MG63 (cell line): ENCODE measurements at places on chromosomes 16 and 17. TPM values are rescaled to one million over a fixed set of nuclear protein-coding genes. Genes with fewer than 3 reads are reported as not detected.

ARHGDIG gene
- 5.9 TPM in 1 of 2 replicates, not detected in the other for total RNA-seq

DNA sequence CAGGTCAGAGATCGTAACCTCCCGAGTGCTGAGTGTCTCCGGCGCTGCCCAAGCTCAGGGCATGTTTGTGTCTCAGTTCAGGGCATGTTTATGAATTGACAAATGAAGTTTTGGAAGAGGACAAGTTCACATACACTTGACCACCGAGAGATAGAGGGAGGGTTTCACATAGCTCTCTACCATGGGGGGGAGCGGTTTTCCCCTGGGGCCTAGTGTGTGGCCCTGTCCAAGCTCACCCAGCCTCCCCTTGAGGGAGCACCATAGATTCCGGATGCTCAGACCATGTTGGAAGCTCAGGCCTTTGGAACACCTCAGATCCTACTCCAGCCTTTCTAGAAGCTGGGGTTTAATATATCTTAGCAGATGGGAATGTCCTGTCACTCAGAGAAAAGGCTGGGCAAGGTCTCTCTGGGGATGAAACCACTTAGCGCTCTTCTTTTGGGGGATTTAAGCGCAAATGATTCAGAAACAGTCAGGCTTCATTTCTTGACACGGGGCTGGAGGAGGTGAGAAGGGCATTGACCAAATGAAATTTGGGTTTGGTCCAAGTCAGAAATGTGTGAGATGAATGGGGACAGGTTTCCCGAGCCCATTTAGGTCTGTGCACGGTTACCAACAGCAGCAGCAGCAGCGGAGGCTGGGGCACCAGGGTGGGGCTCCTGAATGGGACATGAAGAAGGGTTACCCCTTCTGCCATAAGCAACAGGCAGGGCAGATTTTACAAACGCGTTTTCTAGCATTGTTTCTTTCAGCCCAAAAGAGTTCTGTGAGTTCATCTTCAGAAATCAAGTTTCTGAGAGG, 96.6 kb downstream of the METRNL start:
- DNase-seq: no peak

DNA sequence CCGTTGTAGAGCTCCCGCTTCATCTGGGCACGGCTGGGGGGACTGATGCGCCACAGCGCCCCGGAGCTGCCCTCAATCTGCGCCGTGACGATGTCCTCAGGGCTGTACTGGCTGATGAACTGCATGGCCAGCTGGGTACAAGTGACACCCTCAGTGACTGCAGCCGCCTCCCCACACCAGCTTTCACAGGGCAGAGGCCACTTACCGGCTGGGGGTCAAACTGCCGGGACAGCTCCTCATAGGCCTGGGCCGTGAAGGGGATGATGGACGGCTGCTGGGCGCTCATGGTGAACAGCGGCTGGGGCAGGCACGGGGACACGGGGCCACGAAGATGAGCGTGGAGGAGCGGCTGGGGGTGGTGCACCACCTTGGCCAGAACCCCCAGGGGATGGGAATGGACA, 10.3 kb downstream of the CTU2 start:
- no peak for DNase-seq

DNA sequence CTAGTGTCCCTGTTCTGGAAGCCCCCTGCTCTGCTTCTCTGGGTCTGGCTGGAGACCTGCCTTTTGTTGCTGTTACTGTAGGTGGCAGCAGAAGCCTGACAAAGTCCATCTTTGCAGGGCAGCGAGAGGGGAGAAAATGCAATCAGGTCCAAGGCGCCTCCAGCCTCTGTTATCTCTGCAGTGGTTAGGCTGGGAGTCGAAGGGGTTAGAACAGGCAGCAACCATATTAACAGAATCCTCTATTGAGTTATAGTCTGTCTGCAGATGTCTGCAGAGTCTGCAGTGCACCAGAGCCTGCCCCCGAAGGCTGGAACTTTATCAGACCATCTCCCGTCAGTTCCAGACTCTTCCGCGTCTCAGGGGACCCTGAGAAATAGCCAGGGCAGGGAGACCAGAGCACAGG, 404.9 kb upstream of the EEF2KMT start:
- peak; percentile 63 for DNase-seq

DNA sequence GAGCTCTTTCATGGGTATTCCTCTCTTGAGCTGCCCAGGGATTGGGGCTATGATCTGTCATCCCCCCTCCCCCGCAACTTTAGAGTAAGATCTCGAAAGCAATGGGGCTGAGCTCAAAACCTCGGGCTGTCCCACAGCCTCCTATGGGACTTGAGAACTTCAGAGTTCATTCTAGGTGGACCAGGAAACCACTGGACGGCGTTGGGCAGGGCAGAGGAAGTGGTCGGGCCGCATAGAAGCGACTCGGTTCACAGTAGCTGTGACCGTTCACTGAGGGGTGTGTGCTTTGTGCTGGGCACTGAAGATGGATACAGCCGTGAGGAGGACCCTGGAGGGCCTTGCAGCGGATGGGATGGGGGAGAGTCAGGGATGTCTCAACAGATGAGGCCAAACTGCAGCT, 292.0 kb downstream of the CPPED1 start:
- DNase-seq: no peak

LIG3 gene
- 16.3 and 45.6 TPM in 2 replicates for total RNA-seq

DNA sequence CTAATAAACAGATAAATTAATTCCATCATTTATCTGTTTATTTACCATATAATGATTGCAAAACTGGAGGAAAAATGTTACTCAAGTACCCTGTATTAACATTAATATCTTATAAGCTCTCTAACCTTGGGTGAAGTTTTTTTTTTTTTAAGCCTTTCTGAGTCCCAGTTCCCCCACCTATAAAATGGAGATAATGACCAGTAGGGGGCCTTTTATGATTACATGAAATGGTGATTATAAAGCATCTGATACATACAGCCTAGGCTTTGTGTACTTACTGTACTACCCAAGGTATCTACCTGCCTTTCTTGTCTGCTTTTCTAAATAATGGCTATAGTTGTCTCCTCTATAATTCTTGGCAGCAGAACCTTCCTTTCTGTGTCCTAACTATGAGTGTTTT, 22.6 kb downstream of the LRRC36 start:
- no peak for DNase-seq

MCRIP1 gene
- 73.2 and 83.7 TPM in 2 replicates for total RNA-seq

TGFB1I1 gene
- 39.1 and 48.1 TPM in 2 replicates for total RNA-seq

DNA sequence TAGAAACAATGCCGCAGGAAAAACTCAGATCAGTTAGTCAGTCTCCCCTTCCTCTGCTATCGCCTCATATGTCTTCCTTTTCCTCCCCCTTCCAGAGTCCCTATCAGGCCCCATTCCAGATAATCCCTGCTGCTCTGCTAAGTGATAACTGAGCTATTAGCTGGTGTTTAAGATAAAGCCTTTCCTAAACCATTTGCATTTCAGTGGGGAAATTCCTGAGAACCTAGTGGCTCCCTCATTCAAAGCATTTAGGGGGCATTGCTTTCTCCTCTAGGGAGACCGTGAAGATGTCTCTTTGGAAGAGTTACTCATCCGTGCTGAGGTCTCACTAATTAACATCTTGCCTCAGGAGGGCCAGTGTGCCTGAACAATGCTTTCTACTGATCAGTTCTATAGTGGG, 401.6 kb downstream of the NPIPA7 start:
- no peak for DNase-seq

KRTAP1-1 gene
- total RNA-seq: 0.33 TPM in 1 of 2 replicates, not detected in the other
